Type B pancreatic cell (in vitro differentiated cells): ENCODE measurements at places on chromosomes 3 and 15. TPM values are rescaled to one million over a fixed set of nuclear protein-coding genes. Genes with fewer than 3 reads are reported as not detected.

DNA sequence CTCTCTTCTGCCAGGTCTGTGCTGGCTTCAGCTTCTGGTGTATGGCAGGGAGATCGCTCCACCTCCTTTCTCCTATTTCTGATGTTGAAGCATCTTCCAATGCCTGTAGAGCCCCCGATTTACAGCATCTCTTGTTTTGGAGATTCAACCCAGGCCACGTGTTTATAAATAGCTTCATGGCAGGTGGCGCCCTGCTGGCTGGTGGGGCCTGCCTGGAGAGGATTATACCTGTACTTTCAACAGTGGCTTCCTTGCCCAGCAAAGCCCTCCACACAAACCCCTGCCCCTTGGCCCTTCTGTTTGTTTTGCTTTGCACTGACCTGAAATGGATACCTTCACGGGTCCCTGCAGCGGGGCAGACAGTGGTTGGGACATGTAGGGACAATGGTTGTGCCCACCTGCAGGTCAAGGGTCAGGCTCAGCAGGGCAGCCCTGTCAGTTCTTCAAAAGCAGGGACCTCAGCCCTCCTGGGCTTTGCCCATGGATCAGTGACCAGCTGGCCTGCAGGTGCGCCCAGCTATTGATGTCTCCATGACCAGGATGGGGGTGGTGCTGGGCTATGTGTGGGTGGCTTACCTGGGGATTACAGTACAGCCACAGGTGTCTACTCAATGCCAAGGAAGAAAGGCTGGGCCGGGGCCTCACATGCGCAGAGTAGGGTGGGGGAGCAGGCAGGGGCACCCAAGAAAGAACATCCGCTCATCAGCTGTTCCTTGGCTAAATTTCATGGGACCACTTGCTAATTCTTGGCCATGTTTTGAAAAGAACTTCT, 112.7 kb upstream of the PRR23C start:
- H3K27me3 ChIP-seq, result peaks cover 48% of the 10 kb centered on the region
- H3K36me3 ChIP-seq, result no peaks in the 10 kb centered on the region
- H3K27ac ChIP-seq, result no peak overlapping the region
- H3K4me1 ChIP-seq, result no peaks in the 10 kb centered on the region
- no peak for DNase-seq

GRCh38 chr3:72214066-72214951, 429.4 kb upstream of the PROK2 start:
- peaks cover 4% of the 10 kb centered on the region for H3K36me3 ChIP-seq
- peak; percentile 22 for DNase-seq
- no peak overlapping the region for H3K27ac ChIP-seq
- no peak overlapping the region for H3K4me3 ChIP-seq
- H3K27me3 ChIP-seq, result no peaks in the 10 kb centered on the region

DNA sequence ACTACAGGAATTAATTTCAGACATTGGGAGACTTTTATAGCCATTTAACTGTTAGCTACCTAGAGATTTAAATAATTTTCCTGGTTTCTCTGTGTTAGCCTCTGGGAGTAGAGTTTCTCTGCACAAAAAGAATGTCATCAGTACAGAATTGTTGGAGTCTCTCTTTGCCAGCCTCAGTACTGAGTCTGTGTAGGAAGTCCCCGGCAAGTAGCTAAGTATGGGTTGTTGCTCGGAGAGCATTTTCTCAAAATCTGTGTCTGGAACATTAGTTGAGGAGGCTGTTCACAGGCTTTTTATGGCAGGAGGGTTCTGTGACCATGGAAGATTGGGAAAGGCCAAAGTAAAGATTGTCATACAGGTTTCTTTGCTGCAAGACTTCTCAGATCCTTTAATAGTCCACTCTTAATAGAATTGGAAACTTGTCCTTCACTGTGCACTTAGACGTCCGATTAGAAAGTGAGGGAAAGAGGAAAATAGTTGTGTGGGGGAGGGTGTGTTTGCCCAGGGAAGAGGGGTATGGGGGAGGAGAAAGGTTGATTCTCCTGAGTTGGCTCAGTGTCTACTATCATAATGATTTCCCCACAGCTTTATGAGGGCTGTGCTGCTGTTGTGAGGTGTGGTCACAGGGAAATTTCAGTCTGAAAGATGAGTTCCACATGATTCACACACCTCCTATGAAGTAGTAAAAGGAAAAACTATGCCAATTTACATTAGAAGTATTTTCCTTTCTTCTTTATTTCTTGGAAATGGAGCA, 207.1 kb downstream of the PTPRG start:
- no peak overlapping the region for H3K27ac ChIP-seq
- H3K4me1 ChIP-seq, result peaks cover 20% of the 10 kb centered on the region
- no peak overlapping the region for H3K4me3 ChIP-seq
- peaks cover 3% of the 10 kb centered on the region for H3K36me3 ChIP-seq

- H3K4me1 ChIP-seq, result peaks cover 52% of the 10 kb centered on the region
- peak overlapping the region; percentile 58 for H3K27ac ChIP-seq
- no peaks in the 10 kb centered on the region for H3K27me3 ChIP-seq
- H3K4me3 ChIP-seq, result peak overlapping the region; percentile 38
- DNase-seq, result no peak
Observed at GRCh38 chr15:89116404-89116803, 28.1 kb downstream of the ABHD2 start.

DNA sequence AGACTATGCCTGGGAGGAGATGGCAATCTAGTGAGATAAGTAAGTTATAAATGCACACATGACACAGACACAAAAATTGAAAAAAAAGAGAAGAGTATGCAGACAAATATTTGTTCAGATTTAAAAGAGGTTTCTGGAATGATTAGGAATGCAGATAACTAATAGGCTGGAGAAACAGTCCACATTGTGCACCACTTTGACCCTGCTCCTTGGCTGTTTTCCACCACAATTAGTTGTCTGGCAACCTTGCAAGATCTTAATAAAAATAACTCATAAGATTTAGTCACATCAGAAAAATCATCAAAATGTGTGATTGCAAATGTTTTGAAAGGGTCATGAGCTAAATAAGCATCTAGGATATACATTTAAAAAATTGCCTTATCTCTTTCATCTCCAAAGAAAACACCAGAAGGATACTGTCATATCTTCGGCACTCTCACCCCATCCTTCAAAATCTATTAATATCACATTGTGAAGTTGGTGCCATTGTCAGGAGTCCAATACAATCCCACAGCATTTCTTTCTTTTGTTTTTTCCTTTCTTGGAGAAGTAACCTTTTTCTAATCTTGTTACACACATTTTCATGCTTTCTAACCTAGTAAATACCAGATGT, 153.7 kb upstream of the KCNMB2 start:
- no peak for DNase-seq
- H3K36me3 ChIP-seq, result no peaks in the 10 kb centered on the region
- no peak overlapping the region for H3K27ac ChIP-seq

- no peaks in the 10 kb centered on the region for H3K4me1 ChIP-seq
- no peaks in the 10 kb centered on the region for H3K36me3 ChIP-seq
- DNase-seq, result no peak
- no peaks in the 10 kb centered on the region for H3K27me3 ChIP-seq
Observed at GRCh38 chr3:18902081-18902793, 246.1 kb upstream of the KCNH8 start.

GRCh38 chr15:97759363-97759762, 201.1 kb upstream of the ARRDC4 start:
- DNase-seq, result no peak
- H3K4me3 ChIP-seq, result no peak overlapping the region
- no peaks in the 10 kb centered on the region for H3K36me3 ChIP-seq
- no peak overlapping the region for H3K27ac ChIP-seq
- peaks cover 14% of the 10 kb centered on the region for H3K27me3 ChIP-seq

DNA sequence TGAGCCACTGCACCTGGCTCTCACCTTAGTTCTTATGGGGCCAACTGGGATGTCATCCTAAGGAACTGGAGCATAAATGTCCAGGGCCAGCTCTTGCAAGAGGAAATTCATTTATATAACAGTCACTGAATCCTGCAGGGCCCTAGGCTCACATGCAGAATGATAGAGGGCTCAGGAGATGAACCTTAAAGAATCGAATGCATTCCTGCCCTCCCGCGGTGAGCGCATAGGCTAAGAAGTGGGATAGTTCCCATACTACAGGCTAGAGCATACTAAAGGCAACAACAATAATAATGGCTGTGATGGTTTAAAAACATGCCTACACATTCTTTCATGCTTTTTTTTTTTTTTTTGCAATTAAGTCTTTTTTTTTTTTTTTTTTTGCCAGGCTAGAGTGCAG, 17.1 kb upstream of the CSRNP1 start:
- H3K27me3 ChIP-seq, result no peaks in the 10 kb centered on the region
- no peak overlapping the region for H3K4me3 ChIP-seq
- DNase-seq, result no peak
- H3K27ac ChIP-seq, result no peak overlapping the region
- no peaks in the 10 kb centered on the region for H3K36me3 ChIP-seq
- H3K4me1 ChIP-seq, result no peaks in the 10 kb centered on the region

DNA sequence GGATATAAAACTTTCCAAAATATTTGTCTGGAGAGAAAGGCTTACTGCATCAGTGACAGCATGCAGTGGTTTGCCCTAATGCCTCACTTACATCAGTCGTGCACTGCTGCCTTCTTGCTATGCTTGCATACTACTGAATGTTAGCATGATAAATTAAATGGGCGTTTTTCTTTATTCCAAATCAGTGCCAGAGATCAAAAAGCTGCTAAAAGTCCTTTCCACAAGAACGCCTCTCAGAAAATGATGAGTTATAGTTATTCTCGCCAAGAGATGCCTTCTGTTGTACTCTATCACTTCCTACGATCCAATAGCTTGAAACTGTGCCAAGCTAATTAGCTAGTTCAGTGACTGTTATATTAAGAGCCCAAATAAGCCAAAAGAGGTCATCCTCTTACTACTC, 345.8 kb upstream of the ROBO2 start:
- no peak for DNase-seq
- no peaks in the 10 kb centered on the region for H3K4me1 ChIP-seq
- H3K4me3 ChIP-seq, result no peak overlapping the region

- DNase-seq, result no peak
- no peak overlapping the region for H3K4me3 ChIP-seq
- peak overlapping the region; percentile 36 for H3K27ac ChIP-seq
- no peaks in the 10 kb centered on the region for H3K27me3 ChIP-seq
- H3K4me1 ChIP-seq, result peaks cover 9% of the 10 kb centered on the region
- H3K36me3 ChIP-seq, result peaks cover 12% of the 10 kb centered on the region
Observed at GRCh38 chr3:136070953-136071949, 105.7 kb downstream of the PPP2R3A start.

GRCh38 chr3:108485146-108485545, 25.2 kb downstream of the MYH15 start:
- no peak overlapping the region for H3K27ac ChIP-seq
- no peak overlapping the region for H3K4me3 ChIP-seq
- H3K27me3 ChIP-seq, result peaks cover 3% of the 10 kb centered on the region
- H3K36me3 ChIP-seq, result no peaks in the 10 kb centered on the region
- no peak for DNase-seq
- H3K4me1 ChIP-seq, result peaks cover 21% of the 10 kb centered on the region

DNA sequence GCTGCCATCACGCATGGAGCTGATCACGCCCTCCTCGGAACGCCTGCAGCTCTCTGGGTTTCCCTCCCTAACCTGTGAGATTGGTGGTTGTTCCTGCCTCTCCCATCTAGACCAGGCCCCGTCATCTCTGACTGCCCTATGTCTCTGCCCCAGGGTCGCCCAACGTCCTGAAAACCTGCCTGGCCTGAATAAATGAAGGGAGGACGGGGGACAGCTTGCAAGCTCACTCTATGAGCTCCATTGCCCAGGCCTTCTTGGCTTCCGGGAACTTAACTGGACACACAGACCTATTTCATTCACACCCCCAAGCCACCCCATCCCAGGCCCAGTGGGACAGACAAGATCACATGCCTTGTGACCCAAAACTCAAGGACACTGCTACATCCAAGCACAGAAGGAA, 274.2 kb downstream of the XXYLT1 start:
- no peak overlapping the region for H3K4me3 ChIP-seq
- H3K27ac ChIP-seq, result no peak overlapping the region
- DNase-seq, result peak; percentile 50
- peaks cover 16% of the 10 kb centered on the region for H3K27me3 ChIP-seq
- H3K36me3 ChIP-seq, result no peaks in the 10 kb centered on the region

DNA sequence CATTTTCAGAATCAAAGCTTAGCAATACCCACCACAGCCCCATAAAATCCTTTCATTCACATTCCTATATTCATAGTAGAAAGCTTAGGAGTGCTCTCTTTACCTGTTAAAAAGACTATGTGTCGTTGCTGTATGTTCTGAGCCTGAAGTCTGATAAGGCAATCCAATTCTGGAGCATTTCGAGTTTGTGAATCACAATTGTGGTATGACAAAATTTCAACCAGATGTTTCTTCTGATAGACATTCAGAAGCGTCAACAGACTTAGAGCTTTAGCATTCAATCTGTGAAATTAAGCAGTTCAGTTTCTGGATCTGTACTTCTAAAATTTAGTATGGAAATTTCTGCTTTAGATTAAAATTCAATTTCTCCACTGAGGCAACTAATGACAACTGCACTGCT, 58.3 kb downstream of the TASOR start:
- H3K27ac ChIP-seq, result no peak overlapping the region
- no peaks in the 10 kb centered on the region for H3K27me3 ChIP-seq
- no peak overlapping the region for H3K4me3 ChIP-seq
- peaks cover 5% of the 10 kb centered on the region for H3K4me1 ChIP-seq

Gene HYAL1
- 2.3 and 3.7 TPM in 2 replicates for total RNA-seq

Gene PRSS50
- total RNA-seq, result 1.1 and 1.2 TPM in 2 replicates

Gene TTC21A
- 9.8 and 10.3 TPM in 2 replicates for total RNA-seq

Gene CATSPER2
- total RNA-seq, result 5.1 and 9.1 TPM in 2 replicates

Gene CD200
- total RNA-seq, result 11.9 and 20.1 TPM in 2 replicates

Gene THSD4
- 23.1 and 43.3 TPM in 2 replicates for total RNA-seq
